ENCODE measurements at places on chromosomes 6 and 20.

DNA sequence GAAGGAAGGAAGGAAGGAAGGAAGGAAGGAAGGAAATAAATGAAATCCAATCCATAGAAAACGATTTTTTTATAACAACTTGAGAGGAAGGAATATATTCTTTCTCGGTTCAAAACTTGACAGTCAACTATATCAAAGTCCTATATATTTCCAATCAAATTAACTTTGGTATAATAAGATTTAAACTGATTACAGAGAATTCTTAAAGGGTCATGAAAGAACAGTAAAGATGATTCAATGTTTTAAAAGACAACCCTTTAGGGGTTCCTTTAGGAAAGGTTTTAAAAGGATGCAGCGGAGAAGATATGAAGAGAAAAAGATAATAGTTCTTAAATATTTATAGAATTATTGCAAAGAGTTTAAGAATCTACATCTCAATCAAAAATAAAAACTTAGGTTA is 61.2 kb downstream of the ME1 start:
- no peak for DNase-seq

- DNase-seq = no peak
These were observed 437.6 kb downstream of the KIF16B start for GRCh38 chr20:16135630-16136029.

DNA sequence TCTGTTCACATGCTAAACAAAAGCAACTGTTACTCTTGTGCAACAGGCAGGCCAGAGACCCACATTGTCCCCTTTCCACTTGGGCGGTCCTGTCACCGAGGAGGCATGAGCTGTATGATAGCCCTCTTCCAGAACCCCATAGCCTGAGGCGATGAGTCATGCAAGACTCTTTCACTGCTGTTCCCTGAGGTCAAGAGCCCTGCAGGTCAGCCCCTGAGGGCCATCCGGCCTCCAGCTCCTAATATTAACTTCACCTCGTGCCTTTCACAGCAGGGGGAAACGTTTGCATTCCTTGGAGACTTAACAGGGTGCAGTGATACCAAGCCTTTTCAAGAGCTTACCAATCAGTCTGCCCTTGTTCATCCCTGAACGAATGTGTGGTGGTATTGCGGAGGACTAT is 253.3 kb upstream of the ECI2 start:
- DNase-seq = no peak

DNA sequence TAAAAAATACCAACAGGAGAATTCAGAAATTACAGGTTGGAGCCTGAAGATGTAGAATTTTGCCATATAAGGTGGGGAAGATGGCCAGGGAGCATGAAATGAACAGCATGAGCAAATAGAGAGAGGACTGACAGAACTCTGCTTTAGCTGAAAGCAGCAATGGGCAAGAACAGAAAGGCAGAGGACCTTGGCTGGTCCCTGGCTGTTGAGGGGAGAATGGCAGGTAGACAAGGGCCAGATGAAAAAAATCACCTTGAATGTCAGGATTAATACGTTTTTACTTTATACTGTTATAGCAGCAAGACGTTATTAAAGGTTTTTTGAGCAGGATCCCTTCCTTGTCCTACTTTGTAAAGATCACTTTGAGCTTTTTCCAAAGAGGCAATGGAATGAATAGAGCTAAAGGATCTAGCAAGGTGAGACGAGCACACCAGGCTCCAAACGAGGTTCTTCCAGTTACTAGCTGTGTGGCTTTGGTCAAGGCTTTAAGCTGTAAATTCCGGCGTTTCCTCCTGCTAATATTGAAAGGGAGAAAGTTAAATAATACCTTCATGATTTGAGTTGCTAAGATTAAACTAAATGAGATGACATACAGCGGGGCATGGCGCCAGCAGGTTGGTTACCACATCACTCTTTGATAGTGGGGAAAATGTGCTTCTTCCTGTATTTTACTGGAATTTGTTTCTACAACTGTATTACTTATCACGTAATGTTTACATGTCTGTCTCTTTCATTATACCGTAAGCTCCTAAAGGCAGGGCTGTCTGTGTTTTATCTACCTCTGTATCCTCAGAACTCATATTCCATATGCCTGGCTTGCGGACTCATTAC is 776 bp downstream of the PPIL1 start:
- no peak for DNase-seq

DNA sequence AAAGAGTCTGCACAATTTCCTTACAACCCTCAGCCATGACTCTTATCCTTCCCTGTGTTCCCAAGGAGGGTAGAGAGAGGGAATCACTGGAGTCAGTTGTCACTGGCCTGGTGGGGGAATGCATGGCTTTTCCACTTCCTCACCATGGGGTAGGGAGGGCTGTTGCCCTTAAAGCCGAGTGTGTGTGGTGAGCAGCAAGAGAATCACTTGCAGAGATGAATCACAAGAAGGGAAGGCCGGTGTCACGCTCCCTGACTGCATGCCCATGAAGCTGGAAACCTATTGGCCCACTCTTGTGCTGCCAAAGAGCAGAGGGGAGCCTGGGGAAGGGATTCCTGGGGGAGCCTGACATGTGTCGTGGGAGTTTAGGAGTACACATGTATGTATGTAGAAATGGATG is 18.1 kb upstream of the BMP6 start:
- no peak for DNase-seq

GRCh38 chr20:39799366-39799965 is 837.3 kb downstream of the DHX35 start:
- DNase-seq = no peak

DNA sequence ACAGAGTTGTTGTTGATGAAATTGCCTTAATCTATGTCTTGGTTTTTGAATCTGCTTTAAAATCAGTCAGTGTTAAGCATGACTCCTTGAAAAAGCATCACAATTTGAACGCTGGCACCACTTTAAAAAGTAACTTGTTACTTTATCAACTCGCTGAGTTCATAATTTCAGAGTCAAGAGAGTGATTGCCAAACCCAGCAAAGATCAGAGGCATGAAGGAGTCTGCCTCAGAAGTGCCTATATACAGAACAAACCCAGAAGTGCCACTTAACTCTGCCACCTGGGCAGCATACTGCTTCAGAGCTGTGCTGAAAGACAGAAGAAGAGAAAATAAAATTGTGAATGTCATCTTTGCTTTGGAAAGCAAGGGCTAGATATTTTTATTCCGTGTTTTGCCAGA is 73.6 kb upstream of the HCRTR2 start:
- no peak for DNase-seq

DNA sequence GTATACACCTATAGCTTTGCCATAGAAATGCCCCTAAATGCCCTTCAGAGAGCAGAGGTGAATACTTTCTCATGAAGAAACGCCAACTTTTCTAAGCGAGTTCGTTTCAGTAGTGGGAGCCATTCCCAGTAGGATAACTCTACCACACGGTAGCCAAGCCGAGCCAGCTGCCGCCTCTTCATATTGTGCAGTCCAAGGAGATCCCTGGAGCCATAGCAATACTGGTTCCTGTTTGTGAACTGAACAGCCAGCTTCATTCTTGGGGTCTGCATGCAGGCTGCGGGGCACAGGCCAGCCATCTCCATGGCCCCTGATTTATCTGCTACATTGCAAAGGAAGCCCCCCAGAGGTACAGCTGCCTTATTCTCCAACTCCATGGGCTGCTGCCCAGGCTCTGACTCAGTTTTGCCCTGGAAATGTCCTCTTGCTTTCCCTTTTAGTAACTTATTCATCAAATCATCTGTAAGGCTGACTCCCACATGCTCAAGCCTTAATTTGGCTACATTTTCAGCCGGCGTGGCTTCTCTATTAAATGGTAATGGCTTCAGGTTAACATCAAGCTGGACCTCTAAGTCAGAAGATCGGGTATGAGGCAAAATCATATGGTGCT is 12.8 kb downstream of the FASTKD5 start:
- no peak for DNase-seq

DNA sequence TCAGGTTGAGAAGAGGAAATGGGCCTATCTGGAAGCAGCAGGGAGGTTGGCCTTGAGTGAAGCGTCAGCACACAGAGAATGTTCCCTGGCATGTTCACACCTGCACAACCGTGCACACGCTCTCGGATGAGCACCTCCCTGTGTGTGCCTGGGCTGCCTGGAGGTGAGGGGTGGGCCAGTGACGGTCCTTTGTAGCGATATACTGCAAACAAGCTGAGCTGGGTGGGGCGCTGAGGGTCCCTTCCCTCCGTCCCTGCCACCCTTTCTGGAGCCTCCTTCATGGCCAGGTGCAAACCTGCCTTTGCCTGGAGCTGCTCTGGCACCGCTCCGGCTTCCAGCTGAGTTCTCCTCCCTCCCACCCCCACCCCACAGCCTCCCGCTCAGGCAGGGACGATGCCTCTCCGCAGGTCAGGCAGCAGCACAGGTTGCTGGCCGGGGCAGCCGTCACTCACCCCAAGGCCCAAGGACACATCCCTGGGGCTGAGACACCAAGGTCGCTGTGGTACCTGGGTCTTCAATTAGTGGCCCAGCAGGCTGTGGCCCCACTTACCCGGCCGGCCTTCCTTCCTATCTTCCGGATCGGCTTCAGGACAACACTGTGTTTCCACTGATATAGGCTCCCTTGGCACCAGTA is 111.6 kb downstream of the ERMARD start:
- no peak for DNase-seq

GRCh38 chr6:20564269-20564668 is 30.0 kb downstream of the CDKAL1 start:
- DNase-seq = no peak

DNA sequence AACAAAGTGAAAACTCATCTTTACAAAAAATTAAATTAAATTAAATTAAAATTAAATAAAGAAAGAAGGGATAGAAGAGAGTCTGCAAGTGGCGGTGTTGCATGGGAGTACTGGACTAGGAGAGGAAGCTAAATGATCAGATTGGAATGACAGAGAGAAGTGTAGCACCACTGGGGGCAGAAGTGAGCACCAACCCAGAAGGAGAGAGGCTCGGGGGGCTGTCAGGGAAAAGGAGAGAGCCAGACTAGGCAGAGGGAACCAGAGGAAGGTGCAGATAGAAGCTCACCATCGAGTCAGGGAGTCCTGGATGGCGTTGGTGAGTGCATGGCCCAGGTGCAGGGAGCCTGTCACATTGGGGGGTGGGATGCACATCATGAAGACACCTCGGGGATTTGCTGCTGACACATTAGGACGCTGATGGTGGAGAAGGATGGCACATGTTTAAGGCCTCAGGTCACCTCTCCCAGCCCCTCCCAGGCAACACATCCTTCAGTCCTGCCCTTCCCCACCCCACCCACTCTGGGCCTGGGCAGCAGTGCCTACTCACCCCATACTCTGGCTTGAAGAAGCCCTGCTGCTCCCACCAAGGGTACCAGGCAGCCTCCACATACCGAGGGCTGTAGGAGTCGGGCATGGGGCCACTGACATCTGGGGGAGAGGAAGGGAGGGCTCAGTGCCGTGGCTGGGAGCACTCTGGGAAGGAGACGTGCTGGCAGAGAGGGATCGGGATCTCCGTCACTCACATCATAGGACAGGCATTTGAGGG is 4.0 kb downstream of the VARS1 start:
- no peak for DNase-seq

GRCh38 chr20:49280463-49281058 is 2.7 kb upstream of the ZNFX1 start:
- no peak for DNase-seq

GRCh38 chr20:48599106-48599747 is 228.6 kb downstream of the PREX1 start:
- DNase-seq = no peak

DNA sequence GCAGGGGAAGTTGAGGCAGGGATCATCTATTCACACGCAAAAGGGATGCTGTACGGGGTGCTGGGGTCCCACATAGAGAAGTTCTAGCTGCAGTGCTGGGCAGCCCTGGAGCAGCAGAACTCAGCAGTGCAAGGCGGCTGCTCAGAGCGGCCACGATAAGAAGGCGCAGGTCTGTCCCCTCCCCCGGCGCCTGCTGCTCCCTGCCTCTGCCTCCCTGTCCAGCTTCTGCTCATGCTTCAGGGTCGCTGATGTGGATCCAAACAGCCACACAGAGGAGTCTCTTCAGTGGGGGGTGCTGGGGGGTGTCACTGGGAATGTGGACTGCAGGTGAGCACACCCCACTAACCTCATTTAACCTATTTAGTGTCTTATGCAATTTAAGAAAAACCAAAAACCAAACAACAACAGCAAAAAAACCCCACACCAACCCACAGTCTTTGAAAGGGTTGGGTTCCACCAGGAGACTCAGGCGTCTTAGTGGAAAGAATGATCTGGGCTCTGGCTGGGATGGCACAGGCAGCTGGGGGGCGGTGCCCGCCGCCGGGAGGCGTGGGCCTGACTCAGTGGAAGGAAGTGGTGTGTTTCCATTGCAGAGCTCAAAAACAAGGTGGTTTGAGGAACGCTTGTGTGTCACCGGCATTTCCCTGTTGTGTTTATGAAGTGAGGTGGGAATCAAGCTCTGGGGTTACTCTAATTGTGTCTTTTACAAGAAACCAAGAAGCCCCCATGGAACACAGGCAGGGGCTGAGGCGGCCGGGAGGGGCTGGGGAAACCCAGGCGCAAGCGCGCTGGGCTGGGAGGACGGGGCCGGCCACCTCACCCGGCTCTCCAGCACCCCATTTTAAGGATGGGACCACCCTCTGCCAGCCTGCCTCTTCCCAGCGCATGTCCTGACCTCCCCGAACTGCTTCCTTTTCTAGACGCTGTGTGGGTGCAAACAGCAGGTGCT is 55.1 kb downstream of the IRF4 start:
- no peak for DNase-seq

DNA sequence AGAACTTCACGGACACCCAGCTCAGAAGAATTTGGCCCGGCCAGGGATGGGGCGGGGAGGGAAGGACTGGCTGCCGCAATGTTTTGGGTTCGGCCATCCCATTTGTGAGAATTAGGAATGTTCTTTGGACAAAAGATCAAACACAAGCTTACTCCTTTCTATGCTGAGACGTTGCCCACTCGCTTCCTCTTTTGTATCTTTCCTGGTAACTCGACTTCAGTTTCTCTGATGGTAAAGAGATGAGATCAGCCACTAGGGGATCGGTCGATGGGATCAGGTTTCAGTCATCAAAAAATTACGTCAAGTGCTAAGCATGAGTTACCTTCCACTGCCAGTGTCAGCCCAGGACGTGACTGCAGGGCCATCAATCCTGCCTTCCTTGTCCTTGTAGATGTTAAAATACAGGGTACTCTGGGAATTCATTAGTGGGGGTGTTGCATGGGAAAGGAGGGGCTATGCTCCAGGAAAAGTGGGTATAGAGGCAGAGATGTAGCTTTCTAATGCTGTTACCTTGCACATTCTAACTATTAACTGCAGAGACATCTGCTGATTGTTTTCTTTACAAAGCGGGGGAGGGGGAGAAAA is 190.2 kb downstream of the TSHZ2 start:
- DNase-seq = no peak

- no peak for DNase-seq
These were observed 170.7 kb upstream of the SCGN start for GRCh38 chr6:25481267-25481666.

DNA sequence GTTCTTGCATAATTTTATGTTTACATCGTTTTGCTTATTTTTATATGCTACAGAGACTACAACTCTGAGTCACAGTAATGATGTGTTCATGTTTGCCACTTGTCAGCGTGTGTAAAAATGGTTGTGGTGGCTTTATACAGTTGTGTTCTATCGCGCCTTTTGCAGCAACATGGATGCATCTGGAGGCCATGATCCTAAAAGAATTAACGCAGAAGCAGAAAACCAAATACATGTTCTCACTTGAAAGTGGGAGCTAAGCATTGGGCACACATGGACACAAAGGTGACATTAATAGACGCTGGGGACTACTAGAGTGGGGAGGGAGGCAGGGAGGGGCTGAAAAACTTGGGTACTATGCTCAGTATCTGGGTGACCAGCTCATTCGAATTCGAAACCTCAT is 996 bp upstream of the SEC23B start:
- DNase-seq = no peak

Measured in cortex of kidney (tissue), 1 donor.